ENCODE measurements at places on chromosomes 6 and 20.

DNA sequence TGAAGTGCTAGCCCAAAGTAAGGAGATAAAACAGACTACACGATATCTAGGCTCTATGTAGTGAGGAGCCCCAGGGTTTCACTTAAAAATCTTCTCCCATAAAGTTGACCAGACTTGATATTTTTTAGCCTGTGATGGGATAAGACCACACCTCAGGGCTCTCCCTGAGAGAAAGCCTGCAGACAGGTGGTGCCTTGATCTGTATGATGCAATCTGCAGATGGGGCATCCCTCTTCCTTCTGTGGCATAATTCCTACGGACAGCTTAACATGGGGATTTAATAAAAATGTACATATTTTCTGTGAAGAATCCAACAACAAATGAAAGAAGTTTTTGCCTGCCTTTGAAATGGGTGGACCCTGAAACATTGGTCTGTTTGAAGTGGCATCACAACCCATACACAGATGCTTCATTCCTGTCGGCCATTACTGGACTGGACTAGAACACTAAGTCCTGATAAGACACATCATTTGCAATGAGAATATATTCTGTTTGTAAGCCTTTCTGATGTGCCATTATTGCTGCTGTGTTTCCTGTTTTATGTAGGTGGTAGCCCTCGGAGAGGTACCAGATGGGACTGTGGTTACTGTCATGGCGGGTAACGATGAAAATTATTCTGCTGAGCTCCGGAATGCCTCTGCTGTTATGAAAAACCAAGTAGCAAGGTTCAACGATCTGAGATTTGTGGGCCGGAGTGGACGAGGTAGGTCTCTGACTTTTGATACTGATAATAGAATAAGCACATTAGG, 53.8 kb upstream of the SUPT3H start:
- no peak for DNase-seq

DNA sequence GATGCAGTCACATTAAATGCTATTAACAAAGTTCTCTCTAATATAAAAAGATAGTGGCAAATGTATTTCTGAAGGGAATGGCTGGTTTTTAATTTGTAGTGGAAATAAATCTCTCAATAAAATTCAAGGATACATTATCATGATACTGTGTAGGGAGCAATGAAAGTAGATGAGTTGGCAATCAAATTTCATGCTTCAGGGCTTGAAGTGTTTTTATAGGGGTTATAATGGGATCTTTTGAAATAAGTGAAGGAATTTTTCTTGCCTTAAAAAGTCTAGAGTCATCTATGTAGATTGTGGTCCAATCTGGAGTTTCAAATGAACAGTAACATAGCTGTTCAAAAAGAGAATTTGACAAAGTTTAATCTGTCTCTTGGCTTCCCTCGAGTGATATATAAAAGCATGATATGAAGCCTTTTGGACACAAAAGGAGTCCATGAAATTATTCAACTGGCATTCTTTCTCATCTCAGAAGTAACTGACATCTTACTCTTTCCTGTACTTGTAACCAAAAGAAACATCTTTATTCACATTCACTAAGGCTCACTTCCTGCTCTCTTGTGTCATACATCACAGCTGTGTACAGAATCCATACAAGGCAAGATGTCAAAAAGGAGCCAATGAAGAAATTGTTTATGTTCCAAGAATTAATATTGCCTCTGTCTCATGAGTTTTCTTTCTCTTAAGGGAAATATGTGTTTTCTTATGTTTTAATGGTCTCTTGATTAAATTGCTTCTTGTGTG, 591.0 kb upstream of the GJE1 start:
- no peak for DNase-seq

- DNase-seq: no peak
Measured at GRCh38 chr6:14467591-14467990, 350.0 kb downstream of the CD83 start.

DNA sequence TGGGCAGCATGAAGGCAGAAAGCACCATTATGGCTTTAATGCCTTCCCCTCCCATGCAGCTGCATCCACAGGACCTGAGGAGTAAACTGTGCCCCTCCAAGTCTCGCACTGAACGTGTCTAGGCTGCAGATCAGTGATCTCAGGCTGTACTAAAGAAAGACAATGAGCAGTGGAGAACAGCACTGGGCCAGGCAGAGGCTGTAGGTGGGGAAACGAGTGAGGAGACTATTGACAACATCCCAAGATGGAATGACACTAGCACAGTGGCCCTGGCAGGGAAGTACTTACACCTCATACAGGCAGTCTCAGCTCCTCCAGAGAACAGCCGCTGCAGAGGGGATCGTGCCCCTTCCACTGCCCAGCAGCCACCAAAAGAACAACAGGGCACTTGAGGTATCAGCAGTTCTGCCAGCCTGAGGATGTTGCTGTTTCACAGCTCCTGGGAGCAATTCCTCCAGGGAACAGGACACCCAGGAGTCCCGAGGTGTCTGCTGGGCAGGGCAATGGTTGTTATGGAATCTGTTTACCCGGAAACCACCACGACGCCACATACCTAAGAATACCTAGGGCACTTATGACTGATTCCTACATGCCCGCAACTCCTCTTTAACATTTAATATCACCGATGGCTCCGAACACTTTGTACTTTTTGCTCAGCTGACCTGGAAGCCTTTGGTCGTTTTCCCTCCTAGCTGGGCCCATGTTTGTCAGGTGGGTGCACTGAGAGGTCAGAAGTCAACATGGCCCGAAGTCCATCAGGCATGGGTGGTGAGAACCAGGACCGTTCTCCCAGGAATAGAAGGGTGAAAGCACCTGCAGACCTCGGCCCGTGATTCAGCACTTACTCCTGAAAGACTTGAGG, 79.1 kb downstream of the SLC22A23 start:
- DNase-seq: no peak

DNA sequence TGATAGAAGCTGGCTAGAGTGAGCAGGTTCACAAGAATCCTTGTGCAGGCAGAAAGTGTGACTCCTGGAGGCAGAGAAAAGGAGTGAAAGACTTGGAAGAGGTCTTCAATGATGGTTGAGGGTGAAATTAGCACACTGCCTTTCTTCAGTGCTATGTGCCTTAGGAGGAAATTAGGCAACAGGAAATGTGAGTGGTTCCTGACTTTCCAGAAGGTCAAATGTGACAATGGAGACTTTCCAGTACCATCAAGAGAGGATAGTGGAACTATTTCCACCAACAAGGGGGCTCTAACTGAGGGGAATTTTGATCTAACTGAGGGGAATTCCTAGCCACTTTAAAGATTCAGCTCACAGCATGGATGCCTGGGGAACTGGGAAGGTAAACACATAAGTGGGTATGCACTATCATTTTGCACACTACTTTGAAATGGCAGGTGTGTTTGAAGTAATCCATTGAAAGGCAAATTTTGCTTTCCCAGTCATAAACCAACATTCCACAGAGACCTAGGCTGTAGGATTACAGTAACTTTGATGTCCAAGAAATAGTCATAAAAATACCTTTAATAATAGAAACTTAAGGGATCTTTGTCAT, 90.0 kb downstream of the PERP start:
- no peak for DNase-seq

DNA sequence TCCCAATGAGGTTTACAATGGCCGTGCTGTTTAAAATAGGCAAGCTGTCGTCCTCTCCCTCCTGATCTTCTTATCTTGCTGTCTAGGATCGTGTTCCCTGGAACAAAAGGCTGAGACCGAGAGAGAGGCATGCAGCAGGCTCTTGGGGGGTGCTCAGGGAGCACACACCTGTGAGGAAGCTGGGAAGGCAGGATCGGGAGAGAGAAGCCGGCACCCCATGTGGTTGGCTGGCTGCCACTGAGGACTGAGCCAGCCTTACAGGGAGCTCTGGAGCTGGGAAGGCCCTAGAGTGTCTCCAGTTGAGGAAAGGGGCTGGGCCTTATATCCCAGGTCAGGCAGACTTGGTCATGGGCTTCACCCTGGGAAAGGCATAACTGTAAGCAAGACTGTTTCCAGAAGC, 184.2 kb downstream of the LY86 start:
- DNase-seq: no peak

DNA sequence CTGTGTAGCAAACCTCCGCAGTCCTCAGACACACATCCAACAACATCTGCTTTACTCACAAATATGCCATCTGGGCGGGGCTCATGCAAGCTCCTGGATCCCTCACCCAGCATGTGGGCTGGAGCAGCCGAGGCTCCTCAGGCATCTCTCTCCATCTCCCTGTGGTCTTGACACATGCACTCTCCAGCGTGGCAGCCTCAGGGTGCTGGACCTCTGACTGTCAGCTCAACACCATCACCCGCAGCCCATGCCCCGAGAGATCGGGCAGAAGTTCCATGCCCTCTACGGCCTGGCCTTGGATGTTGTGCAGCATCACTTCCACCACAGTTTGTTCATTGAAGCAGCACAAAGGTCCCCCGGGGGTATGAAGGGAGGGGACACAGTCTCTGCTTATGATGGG, 32.6 kb upstream of the CD93 start:
- no peak for DNase-seq

- DNase-seq: no peak
Measured at GRCh38 chr6:44256775-44257024, 628 bp downstream of the SLC35B2 start.

DNA sequence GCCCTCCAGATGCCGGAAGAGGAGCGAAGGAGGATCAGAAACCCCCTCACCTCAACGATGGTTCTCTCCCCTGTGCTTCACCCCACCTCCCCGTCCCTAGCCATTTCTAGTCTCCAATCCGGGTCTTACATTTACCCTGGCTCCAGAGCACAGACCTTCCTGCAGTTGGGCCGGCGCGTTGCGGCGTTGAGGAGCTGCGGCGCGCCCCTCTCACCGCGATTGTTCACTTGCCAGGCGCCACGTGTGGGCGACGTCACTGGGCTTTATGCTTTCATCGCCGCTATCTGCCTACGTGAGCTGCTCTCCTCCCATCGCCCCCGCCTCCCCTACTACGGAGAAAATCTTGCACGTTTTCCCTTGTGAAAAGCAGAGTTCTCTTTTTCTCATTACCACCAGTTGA, at the start of gene CRISP2:
Gene CRISP2 (minus strand): TSS at position 198 of the 400 bp plus-strand sequence. CDS start 4,347 bp downstream, outside the sequence.
- DNase-seq: no peak

DNA sequence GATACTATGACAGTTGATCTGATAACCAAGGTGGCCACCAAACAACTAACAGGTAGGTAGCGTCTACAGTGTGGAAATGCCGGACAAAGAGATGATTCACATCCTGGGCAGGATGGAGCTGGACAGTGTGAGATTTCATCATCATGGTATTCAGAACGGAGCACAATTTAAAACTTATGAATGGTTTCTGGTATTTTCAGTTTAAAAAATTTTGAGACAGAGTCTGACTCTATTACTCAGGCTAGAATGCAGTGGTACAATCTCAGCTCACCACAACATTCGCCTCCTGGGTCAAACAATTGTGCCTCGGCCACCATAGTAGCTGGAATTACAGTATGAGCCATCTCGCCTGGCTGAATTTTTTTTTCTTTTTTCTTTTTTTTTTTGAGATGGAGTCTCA, 43.8 kb downstream of the CEP57L1 start:
- no peak for DNase-seq

DNA sequence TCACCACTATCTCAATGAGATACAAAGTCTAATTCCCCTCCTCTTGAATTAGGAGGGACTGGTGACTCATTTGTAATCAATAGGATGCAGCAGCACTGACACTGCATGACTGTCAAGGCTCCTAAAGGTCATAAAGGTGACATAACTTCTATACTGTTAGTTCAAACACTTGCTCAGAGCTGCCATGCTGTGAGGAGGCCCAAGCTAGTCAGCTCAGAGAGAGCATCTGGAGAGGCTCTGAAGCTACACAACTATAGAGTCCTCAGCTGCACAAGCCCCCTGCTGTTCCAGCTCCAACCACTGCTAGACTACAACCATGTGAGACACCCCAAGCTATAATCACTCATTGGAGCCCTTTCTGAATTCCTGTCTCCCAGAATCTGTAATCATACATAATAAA, 17.0 kb upstream of the HEY2 start:
- no peak for DNase-seq

DNA sequence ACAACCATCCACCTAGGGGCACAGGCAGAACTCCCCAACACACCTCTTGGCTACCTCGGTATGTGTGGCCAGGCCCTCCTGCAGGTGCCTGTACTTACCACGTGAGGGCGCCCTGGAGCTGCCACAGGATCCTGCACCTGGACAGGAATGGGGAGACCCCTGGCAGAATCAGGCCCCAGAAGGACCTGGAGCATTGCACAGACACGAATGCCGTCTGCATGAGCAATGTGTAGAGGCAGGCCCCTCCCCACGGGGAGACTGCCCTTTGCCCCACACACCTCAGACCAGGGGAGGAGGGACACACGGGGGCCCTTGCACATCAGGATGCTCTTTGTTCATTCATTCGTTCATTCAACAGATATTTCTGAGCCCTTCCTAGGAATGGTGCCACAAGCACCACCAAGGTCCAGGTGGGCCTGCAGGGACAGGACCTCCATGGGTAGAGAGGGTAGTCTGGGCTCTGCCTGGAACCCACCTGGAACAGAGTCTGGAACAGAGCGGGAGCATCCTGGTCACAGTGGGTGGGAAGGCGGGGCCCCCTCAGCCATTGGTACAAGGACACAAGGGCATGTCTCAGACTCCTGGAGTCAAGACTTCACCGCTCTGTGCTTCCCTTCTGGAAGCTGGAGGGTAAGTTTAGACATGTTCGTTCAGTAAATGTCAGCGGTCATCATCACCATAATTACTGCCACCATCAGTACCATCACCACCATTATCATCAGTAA, 32.3 kb downstream of the YTHDF1 start:
- no peak for DNase-seq

- no peak for DNase-seq
Measured at GRCh38 chr6:15473741-15474161, 189.1 kb downstream of the DTNBP1 start.

GRCh38 chr6:33661106-33661838, 40.1 kb downstream of the ITPR3 start:
- DNase-seq: no peak

GRCh38 chr6:123526128-123526527, 110.6 kb downstream of the TRDN start:
- no peak for DNase-seq

DNA sequence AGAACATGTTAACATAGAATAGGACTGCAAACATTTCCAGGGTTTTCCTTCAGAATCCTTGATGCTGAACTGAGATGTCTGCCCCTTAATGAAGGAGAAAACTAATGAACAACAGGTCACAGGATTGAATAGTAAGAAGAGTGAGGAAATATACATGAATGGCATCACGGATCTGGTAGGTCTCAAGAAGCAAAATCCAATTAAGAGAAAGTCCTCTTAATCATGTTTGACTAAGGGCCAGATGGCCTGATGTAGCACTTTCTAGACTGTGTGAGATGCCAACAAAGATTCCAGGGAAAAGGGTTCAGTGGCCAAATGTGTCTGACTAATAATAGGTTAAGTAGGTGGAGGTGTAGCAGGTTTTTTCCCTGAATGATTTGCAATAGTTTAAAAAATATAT, 13.7 kb upstream of the SHPRH start:
- no peak for DNase-seq

Measured in iPS DF 6.9 (cell line).